ENCODE measurements at places on chromosomes 3 and 15.
A peak's percentile ranks its signal among the peaks of the same experiment; 100 is the strongest.

GRCh38 chr3:60226912-60227311, 1024.3 kb downstream of the FHIT start:
- H3K4me3 ChIP-seq, result no peak overlapping the region
- H3K27ac ChIP-seq, result no peak overlapping the region
- no peak for DNase-seq
- H3K27me3 ChIP-seq, result peaks cover 12% of the 10 kb centered on the region
- H3K4me1 ChIP-seq, result no peaks in the 10 kb centered on the region

DNA sequence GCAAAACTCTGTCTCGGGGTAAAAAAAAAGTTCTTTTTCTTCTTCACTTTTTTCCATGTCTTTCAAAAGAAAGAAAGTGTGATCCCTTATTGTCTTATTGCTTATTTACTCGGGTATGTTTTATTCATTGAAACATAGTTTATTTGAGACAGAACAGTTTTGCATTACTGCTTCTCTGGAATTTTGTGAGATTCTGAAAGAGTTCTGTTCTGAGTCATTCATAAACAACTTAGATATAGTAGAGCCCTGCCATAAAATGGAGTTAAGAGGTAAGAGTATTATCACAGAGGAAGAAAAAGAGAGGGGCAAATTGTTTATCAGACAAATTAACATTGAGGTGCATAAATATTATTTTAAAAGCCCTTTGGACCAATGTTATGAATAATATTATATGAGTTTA, 522.2 kb downstream of the ROBO2 start:
- no peak overlapping the region for H3K4me3 ChIP-seq
- no peak for DNase-seq
- H3K27ac ChIP-seq, result no peak overlapping the region
- no peaks in the 10 kb centered on the region for H3K27me3 ChIP-seq

- H3K27me3 ChIP-seq, result peaks cover 21% of the 10 kb centered on the region
- no peak for DNase-seq
- peak overlapping the region; percentile 46 for H3K27ac ChIP-seq
- H3K4me1 ChIP-seq, result peaks cover 14% of the 10 kb centered on the region
- peaks cover 7% of the 10 kb centered on the region for H3K36me3 ChIP-seq
Observed at GRCh38 chr15:41504751-41505492, 8.7 kb downstream of the LTK start.

DNA sequence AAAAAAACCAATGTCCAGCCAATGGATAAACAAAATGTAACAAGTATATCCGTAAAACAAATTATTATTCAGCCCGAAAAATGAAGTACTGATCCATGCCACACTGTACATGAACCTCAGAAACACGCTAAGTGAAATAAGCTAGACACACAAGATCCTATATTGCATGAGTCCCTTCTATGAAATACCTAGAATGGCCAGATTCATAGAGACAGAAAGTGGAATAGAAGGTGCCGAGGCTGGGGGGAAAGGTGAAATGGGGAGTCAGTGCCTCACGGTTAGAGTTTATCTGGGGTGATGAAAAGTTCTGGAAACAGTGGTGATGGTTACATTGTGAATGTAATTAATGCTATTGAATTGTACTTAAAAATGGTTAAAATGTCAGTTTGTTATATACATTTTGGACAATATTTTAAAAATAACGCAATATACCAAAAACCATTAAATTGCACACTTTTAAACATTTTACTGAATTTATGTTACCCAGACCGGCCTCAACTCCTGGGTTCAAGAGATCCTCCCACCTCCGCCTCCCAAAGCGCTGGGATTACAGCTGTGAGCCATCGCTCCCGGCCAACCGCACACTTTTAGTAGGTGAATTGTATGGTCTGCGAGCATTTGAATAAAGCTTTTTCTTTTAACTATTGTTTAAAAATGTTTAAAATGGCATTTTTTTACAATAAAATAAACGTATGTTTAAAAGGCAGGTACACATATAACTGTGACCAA, 2.1 kb downstream of the RNF168 start:
- H3K27ac ChIP-seq, result peak overlapping the region; percentile 96
- H3K4me3 ChIP-seq, result peak overlapping the region; percentile 99
- H3K36me3 ChIP-seq, result peaks cover 53% of the 10 kb centered on the region
- H3K27me3 ChIP-seq, result no peaks in the 10 kb centered on the region

DNA sequence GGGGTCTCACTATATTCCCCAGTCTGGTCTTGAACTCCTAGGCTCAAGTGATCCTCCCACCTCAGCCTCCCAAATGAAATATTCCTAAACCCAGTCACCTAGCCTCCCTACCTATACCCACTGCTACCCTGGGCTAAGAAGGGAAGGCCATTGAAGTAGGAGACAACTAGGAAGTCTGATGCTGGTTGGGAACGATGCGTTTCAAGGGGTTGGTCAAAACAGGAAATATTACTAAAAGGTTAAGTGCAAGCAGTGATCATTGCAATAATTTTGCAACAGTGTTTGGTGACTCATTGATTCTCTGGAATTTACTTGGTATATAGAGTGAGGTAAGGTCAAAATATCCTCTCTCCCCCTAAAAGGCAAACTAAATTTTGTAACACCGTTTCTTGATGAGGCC, 4.6 kb upstream of the UQCRC1 start:
- DNase-seq, result no peak
- no peaks in the 10 kb centered on the region for H3K27me3 ChIP-seq
- H3K4me1 ChIP-seq, result no peaks in the 10 kb centered on the region
- no peak overlapping the region for H3K4me3 ChIP-seq
- peaks cover 9% of the 10 kb centered on the region for H3K36me3 ChIP-seq

Data from effector memory CD8-positive, alpha-beta T cell (primary cell).